Stimulated activated CD4-positive, alpha-beta T cell treated with anti-CD3 and anti-CD28 coated beads, Interleukin-1b, Interleukin-23, amount 100 ng/mL, for 4 hours (primary cell): ENCODE measurements at places on chromosomes 2 and 18.

DNA sequence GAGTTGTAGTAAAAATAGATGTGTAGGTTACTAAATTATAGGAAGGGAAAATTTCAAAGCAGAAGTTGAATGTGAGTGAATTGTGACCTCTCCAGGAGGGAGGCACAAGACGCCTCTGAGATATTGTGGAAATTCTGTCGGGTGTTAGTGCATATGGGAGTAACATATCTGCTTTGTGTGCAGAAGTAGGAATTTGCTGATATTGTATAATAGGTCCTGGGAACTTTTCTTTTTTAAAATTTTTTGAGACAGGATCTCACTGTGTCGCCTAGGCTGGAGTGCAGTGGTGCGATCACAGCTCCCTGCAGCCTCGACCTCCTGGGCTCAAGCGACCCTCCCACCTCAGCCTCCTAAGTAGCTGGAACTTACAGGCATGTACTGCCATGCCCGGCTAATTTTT, 34.7 kb downstream of the UBXN4 start:
- DNase-seq, result no peak

- DNase-seq, result no peak
These were observed 111.9 kb downstream of the RGPD3 start for GRCh38 chr2:106356291-106356690.

DNA sequence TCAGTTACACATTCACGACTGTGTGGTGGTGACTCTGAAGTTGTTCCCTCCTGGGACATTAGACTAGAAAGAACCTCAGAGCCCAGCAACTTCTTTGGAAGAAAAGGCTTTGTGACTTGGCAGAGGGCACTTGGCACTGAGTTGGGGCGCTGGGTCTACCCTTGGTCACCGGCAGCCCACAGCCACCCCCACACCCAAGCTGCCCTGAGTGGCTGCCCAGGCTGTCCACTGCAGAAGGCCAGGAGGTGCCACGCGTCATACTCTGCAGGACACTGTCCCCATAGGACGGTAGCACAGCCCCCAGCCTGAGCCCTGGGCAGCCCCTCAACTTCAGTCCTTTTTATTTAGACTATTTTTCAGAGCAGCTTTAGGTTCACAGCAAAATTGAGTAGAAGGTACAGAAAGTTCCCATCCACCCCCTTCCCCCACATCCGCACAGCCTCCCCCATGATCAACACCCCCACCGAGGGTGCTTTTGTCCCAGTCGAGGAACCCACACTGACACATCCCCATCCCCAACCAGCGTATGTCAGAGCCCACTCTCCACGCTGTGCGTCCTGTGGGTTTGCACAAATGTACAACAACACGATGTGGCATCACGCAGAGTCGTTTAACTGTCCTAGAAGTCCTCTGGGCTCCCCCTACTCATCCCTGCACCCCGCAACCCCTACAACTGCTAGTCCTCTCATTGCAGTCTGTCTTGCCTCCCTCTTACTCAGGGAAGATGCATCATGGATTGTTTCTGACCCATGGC, 1.1 kb downstream of the PRLH start:
- DNase-seq, result no peak

- no peak for DNase-seq
These were observed 511.6 kb downstream of the ARHGAP15 start for GRCh38 chr2:143640826-143641225.

- DNase-seq, result no peak
These were observed 28.3 kb upstream of the INSIG2 start for GRCh38 chr2:118059919-118060478.

DNA sequence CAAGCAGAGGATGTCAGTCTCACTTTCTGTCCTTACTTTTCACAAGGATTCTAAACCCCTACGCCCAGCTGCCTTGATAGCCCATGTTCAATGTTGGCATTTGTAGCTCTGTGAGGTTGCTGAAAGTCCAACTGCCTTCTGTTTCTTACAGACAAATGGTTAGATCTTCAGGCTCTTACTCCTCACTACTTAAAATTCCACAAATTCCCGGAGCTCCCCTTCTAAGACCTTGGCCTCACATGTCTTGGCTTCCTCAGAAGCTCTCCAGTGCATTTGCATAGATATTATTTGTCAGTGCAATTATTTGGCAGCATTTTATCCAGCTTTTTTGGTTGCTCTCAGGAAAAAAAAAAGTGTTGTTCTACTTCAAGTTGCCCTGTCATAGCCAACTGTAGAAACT, 453.7 kb upstream of the CELF4 start:
- DNase-seq, result no peak

- DNase-seq, result no peak
These were observed 56.1 kb upstream of the NFE2L2 start for GRCh38 chr2:177320596-177320995.

DNA sequence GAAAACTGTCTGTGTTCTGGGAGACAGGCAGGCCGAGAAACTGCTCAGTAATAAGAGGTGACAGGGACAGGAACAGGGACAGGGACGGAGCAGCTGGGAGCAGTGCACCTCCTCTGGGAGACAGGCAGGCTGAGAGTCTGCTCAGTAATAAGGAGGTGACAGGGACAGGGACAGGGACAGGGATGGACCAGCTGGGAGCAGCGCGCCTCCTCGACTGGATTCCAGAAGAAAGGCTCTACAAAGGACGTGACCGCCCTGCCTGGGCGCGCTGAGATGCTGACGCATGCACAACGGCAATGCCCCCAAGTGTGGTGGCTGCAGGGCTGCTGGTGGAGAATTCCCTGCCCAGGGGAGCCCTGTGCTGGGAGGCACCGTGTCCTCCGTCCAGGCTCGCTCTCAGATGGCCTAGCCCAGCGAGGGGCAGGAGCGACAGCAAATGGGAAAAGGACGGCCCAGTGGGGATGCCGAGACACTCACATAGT, 44.2 kb upstream of the PXDN start:
- no peak for DNase-seq

- DNase-seq, result no peak
These were observed 13.7 kb upstream of the OTOF start for GRCh38 chr2:26491563-26492167.

DNA sequence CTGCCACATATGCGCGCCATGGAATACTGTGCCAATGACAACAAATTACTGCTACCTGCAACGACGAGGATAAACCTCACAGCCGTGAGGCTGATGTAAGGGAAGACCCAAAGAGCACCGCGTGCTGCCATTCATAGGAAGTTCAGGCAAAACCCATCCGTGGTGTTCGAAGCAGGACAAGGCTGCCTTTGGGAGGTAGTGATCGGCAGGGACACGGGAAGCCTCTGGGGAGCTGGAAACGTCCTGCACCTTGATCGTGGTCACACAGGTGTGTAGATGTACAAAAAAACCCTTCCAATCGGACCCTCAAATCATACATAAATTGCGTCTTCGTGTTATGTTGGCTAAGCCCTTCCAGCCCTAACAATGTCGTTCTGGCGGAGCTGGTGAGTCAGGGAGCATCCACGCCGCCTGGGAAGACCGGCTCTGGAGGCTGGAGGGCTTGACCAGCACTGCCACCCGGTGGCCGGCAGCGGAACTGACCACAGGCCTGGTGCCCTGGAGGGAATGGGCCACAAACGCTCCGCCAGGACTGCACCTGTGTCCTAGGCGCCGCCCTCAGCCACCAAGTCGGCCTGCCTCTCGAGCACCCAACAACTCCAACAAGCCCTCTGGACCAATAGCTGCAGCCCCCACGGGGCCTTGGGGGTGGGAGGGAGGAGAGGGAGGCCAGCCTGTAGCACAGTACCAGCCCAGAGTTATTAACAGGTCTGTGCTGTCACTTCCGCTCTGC, 4.1 kb upstream of the NEURL3 start:
- peak; percentile 66 for DNase-seq

DNA sequence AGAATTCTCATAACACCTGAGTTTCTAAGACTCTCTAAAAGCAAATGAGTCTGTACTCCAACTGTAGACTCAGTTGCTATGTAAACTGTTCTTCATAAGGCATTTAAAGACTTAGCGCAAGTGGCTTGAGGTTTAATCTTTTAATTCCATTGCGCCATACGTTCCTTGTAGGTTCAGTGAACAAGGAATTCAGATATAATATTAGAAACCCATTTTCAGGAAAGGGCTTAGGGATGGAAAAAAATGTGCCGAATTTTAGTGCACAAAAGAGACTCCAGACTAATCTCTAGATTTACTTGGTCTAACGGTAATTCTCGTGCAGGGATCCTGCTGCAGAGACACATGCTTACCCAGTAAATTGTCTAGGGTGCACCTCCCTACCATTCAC, 268.9 kb upstream of the TANK start:
- no peak for DNase-seq

- no peak for DNase-seq
These were observed 245.6 kb downstream of the ANAPC1 start for GRCh38 chr2:111638274-111638877.

- no peak for DNase-seq
These were observed 3.8 kb downstream of the ONECUT2 start for GRCh38 chr18:57438743-57439608.

- no peak for DNase-seq
These were observed 99.6 kb upstream of the CSRNP3 start for GRCh38 chr2:165369898-165370296.

GRCh38 chr2:106970471-106971261, 84.7 kb upstream of the ST6GAL2 start:
- no peak for DNase-seq

DNA sequence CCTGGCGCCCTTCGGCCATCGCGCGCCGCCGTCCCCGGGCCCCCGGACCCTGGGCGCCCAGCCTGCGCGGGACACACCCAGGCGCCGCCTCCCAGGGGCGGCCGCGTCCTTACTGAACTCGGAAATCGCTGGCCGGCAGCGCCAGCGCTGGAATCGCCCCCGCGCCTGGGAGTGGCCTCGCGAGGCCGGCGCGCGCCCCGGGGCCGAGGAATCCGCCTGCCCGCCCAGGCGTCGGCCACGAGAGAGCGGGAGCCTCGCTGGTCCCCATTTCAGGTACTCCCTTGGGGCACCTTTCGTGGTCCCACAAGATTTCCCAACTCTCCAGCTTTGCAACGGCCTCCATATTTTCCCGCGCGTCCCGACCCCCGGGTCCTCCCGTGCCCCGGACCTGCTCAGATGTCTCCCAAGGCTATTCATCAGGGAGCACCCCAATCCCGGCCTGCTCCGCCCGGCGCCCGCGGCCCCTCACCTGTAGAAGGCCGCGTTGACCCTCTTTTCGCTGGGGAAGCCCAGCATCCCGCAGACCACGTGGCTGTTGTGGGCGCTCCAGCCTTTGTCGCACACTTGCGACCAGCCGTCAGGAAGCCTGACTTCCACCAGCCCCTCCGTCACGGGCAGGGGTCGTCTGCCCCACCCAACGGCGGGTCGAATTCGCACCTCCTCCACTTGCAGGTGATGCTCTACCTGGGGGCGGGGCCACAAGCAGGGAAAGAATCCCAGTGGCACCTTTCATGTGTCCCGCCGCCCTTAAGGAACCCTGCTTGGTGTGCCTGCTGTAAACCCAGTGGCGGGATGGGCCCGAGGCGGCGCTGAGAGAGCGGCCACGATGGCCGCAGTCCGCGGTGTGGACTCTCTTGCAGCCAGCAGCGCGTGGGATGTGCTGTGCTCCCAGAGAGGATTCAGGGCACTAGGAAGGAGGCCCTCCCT, 4.6 kb downstream of the LOXL3 start:
- no peak for DNase-seq

DNA sequence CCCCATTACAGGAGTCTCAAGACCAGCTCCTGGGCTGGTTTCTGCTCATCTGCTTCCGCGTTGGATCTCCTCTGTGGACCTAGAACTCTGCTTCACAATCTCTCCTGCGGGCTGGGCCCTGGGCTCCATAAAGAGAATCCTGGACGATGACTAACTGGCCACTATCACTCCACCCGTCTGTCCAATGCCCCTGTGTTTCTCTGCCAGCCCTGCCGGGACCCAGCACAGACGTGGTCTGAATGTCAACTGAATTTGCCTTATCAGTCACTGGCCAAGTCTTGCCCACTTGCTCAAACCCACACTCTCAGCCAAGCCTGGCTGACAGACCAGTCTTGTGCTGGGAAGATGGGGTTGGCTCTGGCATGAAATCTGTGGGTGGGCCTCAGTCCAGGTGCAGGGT, 17.4 kb downstream of the KIF3C start:
- no peak for DNase-seq

DNA sequence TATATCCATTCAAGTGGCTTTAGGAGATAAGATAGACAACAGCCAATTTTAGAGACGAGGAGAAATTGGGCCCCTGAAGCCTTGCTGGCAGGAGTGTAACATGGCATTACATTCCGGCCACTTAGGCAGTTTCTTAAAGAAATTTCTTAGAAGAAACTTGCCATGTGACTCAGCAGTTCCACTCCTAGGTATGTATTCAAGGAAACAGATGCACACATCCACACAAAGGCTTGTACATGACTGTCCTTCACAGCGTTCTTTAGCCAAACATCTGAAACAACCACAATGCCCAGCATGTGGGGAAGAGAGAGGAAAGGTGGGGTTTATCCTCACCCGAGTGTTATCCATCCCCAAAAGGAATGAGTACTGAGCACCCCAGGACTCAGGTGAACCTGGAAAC, 107.1 kb downstream of the NFATC1 start:
- DNase-seq, result no peak

- no peak for DNase-seq
These were observed 25.2 kb downstream of the DYTN start for GRCh38 chr2:206692971-206693370.

DNA sequence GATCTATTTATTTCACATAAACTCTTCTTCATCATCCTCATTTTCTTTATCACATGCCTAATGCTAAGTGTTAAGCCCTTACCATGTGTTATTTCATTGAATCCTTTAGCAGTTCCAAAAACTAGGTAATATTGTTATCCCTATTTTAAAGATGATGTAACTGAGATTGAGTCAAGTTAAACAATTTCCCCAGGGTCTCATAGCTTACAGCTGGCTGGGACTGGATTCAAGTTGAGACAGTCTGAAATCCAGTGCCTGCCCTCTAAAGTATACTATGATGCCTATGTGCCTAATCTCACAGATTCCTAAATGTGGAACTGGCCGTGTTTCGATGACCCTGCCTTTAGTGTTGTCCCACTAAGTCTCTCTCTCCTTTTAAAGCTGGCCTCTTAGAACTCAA, 108.5 kb downstream of the MAP2 start:
- DNase-seq, result no peak

GRCh38 chr2:200515155-200515554, 5.3 kb upstream of the KCTD18 start:
- no peak for DNase-seq

GRCh38 chr2:201675454-201675853, 23.0 kb downstream of the MPP4 start:
- DNase-seq, result no peak

- DNase-seq, result no peak
These were observed 487.7 kb downstream of the ERBB4 start for GRCh38 chr2:212050871-212051270.

DNA sequence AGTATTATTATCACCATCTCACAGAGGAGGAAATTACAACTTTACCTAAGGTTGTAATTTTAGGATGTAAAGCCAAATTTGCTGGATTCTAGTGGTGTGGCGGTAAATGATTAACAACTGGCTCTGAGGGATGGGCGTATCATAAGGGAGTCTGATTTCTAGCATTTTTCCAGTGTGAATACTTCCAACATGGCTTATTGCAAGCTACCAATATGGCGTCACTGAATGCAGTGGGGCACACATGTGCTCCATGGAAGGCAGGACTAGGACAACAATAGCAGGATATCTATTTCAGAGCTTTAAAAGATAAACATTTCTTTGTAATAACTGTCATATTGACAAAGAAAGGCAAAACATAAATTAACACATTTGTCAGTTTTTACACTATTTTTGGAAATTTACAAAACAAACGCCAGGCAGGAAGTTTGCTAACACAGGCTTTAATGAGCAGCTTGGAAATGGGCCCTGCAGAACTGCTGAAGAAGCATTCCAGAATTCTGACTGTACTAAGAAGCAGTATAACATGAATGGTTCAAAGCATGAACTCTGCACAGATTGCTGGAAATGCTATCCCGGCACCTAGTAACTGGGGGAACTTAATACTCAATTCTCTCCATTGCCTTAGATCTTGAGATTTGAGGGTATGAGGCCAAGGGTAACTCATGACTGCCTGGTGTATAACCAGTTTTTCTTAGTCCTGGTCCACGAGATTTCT, 439.3 kb upstream of the MAP2 start:
- no peak for DNase-seq
